ENCODE measurements at places on chromosomes 2 and 18.
A peak's percentile ranks its signal among the peaks of the same experiment; 100 is the strongest.

- DNase-seq = no peak
Measured at GRCh38 chr18:41569867-41570266, 385.2 kb upstream of the PIK3C3 start.

DNA sequence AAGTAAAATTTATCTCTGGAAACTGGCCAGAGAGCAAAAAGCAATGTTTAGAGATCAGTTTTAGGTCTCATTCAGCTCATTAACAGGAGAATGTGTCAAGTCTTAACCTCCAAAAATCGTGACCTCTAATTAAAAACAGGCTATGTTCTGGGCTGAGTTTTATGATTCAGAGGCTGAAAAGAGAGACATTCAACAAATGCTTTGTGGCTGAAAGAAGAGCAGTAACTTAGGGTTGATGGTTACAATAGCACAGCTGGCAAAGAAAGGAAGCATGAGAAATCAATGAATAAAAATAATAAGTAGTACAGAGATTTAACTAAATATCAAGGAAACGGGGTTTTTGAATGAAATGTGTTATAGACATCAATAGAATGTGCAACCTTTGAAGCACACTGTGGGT lies 13.1 kb downstream of the TGIF1 start:
- DNase-seq = no peak

DNA sequence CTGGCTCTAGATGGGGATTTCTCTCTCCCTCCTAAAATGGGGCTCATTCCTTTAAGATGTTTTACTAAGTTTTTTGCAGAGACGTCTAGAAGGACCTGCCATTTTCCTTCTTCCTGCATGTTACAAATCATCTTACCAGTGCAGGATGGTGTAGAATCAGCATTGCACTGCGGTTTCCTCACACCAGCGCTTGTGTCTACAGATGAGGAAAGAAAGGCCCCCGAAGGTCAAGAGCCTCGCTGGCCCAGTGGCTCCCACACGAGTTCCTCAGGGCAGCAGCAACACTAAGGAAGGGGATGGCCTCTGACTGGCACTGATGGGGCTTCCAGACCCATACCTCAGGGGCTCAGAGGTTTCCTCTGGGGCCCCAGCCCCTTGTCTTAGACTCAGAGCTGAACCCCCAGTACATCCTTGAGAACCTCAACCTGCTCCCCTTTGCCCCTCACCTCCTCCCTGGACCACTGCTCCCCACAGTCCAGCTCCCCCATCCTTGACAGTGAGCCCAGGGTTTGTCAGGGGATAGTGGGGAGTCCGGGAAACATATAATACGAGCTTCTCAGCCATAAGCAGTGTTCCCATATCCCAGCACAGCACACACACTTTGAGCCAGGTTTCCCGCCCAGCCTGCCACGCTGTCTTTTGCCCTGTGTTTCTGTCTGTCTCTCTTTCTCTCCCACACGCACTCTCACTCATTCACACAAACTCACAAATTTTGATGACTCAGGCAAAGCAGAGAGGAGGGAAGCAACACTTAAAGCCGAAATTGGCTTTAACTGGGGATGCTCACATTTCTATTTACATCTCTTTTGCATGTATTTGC lies 29.4 kb downstream of the ZFP36L2 start:
- no peak for DNase-seq

GRCh38 chr18:33355263-33355662 lies 85.3 kb downstream of the CCDC178 start:
- no peak for DNase-seq

- DNase-seq = no peak
Measured at GRCh38 chr2:191100216-191100615, 50.6 kb downstream of the STAT4 start.

- DNase-seq = no peak
Measured at GRCh38 chr2:173909846-173910245, 55.3 kb downstream of the SP3 start.

DNA sequence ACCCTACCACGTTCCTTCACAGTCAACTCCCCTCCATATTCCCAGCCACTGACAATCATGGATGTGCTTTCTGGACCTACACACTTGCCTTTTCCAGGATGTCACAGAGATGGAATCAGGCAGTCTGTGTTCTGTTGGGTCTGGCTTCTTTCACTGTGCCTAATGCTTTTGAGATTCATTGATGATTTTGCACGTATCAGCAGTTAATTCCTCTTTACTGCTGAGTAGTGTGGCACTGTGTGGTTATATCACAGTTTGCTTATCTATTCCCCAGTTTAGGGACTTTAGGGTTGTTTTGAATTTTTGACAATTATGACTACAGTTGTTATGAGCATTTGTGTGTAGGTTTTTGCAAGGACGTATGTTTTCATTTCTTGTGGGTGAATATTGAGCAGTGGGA lies 191.7 kb downstream of the ACKR3 start:
- DNase-seq = no peak

- no peak for DNase-seq
Measured at GRCh38 chr2:1588051-1588977, 156.0 kb downstream of the PXDN start.

DNA sequence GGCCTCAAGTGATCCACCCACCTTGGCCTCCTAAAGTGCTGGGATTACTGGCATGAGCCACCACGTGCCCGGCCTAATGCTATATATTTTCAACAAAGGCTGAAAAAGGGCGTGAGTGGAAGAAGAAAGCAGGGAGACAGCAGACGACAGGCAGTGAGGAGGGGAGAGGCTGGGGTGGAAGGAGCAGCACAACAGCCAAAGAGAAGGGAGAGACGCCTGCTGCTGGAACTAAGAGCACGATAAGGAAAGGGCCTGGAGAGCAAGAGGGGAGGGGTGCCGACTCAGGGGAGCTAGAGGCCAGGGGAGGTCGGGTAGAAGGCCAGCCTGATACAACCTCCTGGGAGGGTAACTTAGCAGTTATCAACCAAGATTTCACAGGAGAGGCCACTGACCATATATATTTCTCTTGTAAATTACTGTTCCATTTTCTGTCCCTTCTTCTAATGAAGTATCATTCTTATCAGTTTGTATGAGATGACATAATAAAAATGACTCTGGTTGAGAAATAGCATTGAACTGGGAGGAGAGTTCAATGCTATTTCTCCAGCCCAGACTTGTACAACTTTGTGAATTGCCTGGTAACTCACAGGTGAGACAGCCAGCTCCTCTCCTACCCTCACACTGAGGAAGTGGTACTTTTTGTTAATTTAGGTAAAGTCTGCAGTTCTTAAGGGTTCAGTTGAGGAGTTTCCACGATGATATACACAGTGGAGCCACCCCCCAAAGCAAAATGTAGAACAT lies 5.8 kb upstream of the RNU4ATAC start:
- no peak for DNase-seq

GRCh38 chr2:74779265-74779558 lies 54.7 kb upstream of the HK2 start:
- no peak for DNase-seq

DNA sequence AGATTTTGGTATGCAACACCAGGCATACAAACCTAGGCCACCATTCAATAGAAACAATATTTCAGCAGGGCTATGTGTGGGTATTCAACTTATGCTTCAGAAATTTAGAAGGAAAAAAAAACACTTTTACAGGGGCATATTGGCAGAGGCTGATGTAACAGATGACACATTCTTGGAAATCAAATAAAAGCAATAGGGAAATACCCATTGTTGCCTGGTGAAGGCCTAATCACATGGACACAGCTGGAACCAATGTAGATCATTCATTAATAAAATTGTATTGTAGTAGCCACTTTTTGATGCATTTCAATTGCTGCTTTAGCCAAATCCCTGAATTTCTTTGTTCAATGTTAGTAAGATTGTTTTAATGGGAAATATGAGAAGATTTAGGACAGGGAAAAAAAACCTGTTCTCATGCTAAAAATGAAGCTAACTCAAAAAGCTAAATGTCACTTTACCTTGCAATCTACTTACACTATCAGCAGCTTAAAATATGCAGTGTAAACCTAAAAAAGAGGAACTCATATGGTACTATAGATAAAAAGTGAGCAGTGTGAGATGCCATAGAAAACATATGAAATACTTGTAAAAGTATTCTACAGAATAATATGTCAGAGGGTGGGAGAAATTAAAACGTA lies 289.4 kb downstream of the ZEB2 start:
- peak; percentile 10 for DNase-seq

All from brain microvascular endothelial cell (primary cell).